COR-L47 (cell line): ENCODE measurements at places on chromosomes 2 and 18.
A peak's percentile ranks its signal among the peaks of the same experiment; 100 is the strongest.

DNA sequence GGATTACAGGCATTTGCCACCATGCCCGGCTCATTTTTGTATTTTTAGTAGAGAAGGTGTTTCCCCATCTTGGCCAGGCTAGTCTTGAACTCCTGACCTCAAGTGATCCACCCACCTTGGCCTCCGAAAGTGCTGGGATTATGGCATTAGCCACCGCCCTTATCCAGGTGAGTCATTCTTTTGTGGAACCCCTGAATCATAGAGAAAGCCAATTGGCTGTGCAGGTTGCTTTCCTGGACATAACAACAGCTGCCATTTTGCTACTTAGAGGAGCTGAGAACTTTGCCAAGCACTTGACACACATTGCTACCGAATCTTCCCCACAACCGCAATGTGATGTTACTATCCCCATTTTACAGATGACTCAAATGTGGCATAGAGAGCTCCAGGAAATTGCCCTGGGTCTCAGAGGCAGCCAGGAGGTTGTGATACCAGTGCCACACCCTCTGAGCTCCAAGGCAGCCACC, 36.0 kb downstream of the SETBP1 start:
- DNase-seq, result no peak

GRCh38 chr2:155298001-155298400, 599.5 kb downstream of the KCNJ3 start:
- no peak for DNase-seq

DNA sequence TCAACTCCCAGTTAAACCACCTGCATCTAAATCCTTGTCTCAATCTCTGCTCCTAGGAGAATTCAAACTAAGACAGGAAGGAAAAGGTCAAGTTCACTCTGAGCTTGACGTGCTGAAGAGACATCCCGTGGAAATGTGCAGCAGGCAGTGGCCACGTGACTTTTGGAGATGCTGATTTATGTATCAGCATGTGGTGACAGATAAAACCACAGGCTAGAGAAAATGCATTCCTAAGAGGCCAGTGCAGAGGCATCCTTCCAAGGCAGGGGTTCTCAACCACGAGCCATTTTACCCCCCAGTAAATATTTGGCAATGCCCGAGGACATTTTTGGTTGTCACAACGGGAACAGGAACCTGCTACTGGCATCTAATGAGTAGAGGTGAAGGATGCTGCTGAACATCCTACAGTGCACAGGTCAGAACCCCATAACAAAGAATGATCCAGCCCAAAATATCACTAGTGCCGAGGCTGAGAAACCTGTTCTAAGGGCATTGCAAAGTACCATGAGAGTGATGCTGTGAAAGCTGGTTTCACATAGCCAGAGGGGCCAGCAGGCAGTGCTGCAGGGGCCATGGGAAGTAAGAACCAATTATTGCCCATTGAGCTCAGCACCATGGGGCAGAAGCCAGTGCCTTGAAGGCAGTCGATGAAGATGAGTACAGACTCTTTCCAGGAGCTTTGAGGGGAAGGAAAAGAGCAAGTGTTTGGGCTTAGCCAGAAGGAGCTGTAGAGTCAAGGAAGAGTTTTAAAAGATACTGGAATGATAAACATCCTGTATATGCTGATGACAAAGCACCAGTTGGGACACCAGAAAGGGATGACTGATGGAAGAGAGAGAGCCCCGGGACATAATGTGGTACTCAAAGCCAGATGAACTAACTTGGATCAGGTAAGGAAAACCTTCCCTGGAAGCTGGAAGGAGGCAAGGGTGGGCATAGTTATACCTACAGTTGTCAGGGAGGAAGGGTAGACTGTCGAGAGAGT, 174.6 kb downstream of the HAUS1 start:
- DNase-seq, result no peak

DNA sequence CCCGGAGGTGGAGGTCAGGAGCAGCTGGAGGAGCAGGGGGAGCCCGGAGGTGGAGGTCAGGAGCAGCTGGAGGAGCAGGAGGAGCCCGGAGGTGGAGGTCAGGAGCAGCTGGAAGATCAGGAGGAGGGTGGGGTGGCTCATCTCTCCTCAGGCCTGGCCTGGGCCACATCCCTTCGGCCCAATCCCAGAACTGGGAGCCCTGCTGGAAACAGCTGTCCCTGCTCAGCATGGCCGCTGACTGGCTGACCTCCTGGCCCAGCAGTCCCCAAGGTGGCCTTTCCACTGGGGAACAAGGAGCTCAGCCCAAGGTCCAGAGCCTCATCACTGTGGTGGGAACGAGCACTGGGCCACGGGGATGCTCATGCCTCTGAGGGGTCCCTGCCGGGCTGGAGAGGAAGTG, 66.6 kb upstream of the LAPTM4A start:
- DNase-seq, result no peak

GRCh38 chr2:145638675-145639074, 1118.8 kb upstream of the ZEB2 start:
- no peak for DNase-seq

DNA sequence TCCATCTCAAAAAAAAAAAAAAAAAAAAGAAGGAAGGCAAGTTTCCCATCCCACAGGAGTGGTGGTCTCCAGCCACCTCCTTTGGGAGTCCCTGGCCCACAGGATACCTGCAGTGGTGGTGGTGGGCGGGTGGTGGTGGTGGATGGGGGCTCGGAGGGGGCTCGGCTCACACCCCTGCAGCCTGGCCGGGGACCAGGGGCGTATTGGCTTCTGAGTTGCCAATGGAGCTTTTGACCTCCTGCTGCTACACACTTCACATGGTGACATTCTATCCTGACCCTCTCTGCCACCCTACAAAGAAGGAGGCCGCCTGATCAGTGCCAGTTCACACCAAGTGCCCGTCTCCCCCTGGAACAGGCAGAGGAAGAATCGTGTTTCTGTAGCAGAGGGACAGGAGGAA, 119.6 kb downstream of the NFATC1 start:
- no peak for DNase-seq

DNA sequence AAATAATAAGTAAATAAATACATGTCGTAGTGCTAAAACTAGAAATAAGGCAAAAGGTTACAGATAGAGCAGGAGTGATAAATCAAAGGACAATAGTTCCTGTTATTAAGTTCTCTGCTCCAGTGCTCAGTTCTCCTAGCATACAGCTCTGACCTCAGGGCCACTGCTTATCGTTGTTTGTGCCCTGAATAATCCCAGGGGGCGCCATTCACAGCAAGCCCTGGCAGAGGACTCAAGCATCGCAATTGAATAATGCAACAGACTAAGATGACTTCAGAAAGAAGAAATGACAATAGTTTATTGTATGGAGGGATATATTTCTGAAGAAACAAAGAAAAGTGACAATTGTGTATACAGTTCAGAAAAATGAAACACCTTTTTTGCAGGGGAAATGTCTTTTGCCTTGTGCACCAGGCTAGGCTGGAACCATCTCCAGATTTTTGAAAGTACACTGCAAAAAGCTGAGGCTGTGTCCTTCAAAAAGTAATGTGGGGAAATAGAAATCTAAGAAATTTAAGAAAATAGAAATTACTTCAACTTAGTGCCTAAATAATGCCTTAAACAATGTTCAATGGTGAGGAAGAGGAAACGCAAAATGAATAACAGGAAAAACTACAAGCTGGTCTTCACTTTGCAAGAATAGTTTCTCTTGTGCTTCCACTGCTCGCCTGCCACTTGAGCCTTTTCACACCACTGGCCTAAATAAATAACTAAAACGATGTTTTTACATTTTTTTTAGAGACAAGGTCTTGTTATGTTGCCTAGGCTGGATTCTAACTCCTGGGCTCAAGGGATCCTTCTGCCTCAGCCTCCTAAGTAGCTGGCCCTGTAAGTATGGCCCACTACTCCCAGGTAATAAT, 19.0 kb upstream of the CCNYL1 start:
- no peak for DNase-seq

DNA sequence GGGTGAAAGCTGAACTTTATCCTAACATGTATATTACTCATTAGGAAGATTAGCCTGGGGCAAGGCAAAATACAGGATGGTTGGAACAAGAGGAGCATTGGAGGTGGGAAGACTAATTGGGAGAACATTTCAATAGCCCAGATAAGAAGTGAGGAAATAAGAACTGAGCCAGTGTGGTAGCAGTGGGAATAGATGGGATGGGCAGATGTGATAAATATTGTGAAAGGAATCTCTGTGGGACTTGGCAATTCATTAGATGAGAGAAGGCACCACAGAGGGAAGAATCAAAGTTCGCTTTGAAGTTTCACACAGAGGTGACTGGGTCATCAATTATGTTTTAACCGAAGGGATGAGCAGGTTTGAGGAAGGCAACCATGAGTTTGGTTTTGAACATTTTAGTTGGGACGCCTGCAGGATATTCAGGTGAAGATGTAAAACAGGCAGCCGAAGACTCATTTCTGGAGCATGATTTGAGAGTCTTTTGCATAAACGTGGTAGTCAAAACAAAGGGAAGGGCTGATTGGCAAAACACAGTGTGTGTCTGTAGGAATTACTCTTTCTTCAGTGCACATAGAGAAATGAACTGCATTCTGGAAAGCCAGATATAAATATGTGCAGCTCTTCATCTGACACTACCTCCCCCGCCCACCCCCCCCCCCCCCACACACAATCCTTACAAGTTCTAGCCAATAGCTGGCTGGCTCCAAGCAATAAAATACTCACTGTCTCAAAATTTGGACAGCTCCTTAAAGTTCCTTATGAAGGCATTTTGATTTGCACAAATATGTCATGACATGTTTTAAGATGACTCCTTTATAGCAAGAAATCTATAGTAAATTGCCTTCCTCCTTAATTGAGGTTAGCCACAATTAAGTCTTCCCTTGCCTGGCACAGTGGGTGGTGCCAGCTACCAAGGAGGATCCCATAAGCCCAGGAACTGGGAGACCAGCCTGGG, 1.9 kb upstream of the SLC1A4 start:
- peak; percentile 20 for DNase-seq

- no peak for DNase-seq
Measured at GRCh38 chr18:48502906-48503305, 35.9 kb upstream of the CTIF start.

- no peak for DNase-seq
Measured at GRCh38 chr2:224041554-224041953, 2.5 kb upstream of the SERPINE2 start.

DNA sequence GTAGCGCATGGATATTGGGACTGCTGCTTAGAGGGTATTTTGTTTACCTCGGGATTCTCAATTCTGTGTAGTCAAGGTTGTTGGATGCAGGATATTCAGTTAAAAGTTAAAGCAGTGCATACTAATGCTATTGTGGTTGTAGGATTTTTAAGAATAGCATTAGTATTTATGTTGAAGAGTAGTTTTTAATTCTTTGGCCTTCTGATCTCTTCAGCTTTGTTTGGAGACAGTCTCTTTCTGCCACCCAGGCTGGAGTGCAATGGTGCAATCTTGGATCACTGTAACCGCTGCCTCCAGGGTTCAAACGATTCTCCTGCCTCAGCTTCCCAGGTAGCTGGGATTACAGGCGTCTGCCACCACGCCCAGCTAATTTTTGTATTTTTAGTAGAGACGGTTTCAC, 1.5 kb downstream of the RHBDD1 start:
- no peak for DNase-seq

GRCh38 chr2:135786823-135787222, 45.2 kb downstream of the UBXN4 start:
- no peak for DNase-seq

- no peak for DNase-seq
Measured at GRCh38 chr18:43606795-43607194, 329.5 kb upstream of the SYT4 start.

DNA sequence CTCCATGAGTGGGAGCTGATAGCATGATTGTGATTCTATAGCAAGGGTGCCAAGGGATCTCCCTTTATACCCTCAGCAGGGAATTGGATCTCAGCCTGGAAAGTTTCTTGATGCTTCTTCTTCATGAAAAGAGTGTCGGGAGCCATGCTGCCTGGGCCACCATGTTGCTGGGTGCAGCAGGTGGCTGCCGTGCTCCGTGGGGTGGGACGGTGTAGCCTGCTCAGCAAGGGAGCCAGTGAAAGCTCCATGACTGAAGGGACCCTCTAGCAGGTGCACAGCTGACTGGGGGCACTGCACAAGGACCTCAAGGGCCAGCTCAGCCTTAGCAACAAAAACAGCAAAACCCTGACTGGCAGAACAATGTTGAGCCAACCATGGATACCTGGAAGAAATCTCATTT, 368.9 kb upstream of the HS6ST1 start:
- DNase-seq, result no peak

DNA sequence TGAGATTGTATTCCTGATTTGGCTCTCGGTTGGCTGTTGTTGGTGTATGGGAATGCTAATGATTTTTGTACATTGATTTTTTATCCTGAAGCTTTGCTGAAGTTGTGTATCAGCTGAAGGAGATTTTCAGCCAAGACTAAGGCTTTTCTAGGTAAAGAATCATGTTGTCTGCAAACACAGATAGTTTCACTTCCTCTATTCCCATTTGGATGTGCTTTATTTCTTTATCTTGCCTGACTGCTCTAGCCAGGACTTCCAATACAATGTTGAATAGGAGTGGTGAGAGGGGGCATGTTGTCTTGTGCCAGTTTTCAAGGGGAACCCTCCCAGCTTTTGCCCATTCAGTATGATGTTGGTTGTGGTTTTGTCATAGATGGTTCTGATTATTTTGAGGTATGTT, 90.4 kb downstream of the CYP26B1 start:
- DNase-seq, result no peak
